Stimulated activated CD8-positive, alpha-beta memory T cell treated with anti-CD3 and anti-CD28 coated beads, Interleukin-4, amount 100 ng/mL, for 48 hours (primary cell): ENCODE measurements at places on chromosomes 6 and 20.

DNA sequence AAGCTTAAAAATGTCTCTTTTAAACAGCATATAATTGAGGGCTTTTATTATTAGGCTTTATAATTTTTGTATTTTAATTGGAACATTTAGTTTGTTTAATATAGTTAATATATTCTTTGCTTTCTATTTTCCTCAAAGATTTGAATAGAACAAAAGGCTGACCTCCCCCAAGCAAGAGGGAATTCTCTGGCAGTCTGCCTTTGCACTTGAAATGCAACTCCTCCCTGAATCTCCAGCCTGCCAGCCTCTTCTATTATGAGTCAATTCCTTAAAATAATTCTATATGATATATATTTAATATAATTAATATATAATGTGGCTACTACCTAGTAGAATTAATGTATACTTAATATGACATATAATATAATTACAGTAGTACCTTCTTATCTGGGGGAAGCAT lies 69.2 kb downstream of the PTPRA start:
- no peak for DNase-seq

- no peak for DNase-seq
Measured at GRCh38 chr20:2899243-2899642, 26.0 kb downstream of the PTPRA start.

DNA sequence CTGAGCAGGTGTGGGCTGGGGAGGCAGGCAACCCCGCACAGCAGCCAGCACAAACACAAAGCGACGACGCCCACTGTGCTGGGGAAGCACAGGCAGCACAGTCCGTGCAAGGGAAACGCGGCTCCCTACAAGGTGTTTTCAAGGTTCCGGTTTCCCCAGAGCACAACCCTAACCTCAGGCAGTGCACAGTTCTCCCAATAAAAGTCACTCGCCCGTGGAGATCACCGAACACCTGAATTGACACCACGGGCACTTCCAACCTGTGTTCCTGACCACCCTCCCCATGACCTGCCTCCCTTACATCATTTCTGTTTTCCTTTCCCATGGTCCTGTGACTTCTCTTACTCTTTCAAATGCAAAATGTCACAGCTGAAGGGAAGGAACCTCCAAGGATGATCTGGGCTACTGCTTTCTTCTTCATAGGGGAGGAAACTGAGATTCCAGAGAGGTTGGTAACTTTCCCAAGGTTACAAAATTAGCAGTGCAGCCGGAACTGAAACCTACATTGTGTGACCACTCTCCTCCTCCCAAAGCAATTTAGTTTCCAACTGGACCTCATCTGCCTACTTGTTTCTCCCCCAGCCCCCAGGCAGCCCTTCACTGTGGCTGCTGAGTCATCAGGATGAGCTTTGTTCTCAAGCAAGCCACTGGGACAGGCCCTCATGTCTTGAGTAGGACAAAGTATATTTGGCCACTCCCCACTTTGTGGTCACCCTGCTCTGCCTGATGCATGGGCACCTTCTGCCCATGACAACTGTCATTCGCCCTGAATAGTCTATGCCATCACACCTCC lies 125.3 kb downstream of the ATXN1 start:
- peak; percentile 37 for DNase-seq

- no peak for DNase-seq
Measured at GRCh38 chr20:48771542-48771941, 56.3 kb downstream of the PREX1 start.

DNA sequence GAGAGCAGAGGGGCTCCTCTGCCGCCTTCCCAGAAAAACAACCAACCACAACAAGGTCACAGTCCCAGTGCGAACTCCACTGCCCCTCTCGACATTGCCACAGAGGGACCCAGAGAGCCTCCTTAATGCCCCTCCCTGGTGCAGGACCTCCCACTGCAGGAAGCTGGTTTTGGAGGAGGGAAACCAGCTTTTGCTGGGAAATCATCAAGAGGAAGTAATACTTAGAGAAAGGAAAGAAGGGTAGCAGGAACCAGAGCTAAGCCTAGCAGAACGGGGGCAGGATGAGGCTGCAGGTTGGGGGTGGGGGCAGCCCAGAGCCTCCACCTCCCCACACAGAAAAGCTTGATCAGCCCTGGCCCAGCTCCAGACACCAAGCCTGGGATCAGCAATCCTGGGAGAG lies 37.7 kb upstream of the SIRPA start:
- DNase-seq, result no peak

GRCh38 chr20:18615020-18615650 lies 27.3 kb downstream of the DTD1 start:
- DNase-seq, result no peak

DNA sequence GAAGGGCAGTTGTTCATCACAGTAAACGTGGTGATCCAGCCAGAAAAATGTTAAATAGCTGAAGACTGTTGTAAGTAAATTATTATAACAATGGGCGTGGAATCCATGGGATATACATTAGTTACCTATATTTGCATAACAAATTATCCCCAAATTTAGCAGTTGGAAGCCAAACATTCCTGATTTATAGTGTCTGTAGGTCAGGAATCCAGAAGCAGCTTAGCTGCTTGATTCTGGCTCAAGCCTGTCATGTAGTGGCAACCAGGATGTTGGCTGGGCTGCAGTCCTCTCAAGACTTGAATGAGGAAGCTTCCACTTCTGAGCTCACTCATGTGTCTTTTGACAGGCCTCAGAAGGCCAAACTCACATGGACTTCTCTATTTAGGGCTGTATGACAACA lies 6.9 kb upstream of the ADGRB3 start:
- DNase-seq, result no peak

- no peak for DNase-seq
Measured at GRCh38 chr6:79874531-79875134, 72.7 kb downstream of the ELOVL4 start.

- no peak for DNase-seq
Measured at GRCh38 chr6:145489583-145489982, 245.7 kb downstream of the EPM2A start.

DNA sequence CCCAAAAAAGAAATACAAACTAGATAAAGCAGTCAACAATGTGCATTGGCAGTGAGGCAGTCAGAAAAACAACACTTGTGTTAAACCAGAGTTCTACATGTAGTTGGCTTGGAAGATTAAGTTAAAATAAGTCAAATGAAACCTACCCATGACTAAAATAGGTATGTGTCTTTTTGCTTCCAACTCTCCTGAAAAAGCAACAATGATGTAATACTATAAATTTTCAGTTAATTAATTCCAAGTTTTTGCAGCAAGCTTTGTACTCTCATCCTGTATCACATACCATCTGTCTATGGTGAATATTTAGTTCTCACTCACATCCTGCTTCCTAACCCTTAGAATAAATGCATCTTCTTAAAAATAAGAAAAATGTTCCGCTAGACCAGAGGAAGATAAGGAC lies 261.5 kb downstream of the KIF16B start:
- DNase-seq, result no peak

- DNase-seq, result no peak
Measured at GRCh38 chr20:47063407-47063806, 168.8 kb downstream of the EYA2 start.

GRCh38 chr20:17699931-17700351 lies at the start of gene BANF2:
BANF2 (plus strand) TSS chr20:17699966; CDS start chr20:17725026, 25,060 bp downstream.
- DNase-seq, result no peak

DNA sequence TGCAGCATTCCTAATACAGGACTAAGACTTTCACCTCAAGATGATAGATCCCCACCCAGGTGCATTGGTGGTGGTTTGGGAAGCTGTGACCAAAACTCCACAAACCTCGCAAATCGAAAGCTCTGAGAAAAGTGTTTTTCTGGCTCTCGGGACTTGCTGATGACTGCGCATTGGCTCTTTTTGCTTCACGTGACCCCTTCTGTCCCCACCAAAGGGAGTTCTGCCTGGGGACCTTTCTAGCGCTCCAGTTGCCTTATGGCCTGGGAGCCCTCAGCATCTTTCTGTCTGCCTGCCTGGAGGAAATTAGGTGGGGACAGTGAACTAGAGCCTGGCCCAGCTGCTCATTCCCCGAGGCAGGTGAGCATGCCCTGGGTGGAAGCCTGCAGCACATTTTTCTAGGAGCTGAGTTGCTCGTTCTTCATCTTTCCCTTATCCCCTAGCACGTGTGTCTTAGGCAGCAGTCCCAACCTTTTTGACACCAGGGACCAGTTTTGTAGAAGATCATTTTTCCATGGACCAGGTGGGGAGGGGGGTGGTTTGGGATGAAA lies 90.2 kb downstream of the TXNDC5 start:
- no peak for DNase-seq

GRCh38 chr6:83464381-83465140 lies 33.7 kb upstream of the ME1 start:
- no peak for DNase-seq

GRCh38 chr20:32338665-32339064 lies 19.5 kb upstream of the ASXL1 start:
- no peak for DNase-seq

- no peak for DNase-seq
Measured at GRCh38 chr6:100171533-100172321, 177.7 kb upstream of the MCHR2 start.

- no peak for DNase-seq
Measured at GRCh38 chr6:27811451-27811772, 100.8 kb downstream of the OR2B2 start.

DNA sequence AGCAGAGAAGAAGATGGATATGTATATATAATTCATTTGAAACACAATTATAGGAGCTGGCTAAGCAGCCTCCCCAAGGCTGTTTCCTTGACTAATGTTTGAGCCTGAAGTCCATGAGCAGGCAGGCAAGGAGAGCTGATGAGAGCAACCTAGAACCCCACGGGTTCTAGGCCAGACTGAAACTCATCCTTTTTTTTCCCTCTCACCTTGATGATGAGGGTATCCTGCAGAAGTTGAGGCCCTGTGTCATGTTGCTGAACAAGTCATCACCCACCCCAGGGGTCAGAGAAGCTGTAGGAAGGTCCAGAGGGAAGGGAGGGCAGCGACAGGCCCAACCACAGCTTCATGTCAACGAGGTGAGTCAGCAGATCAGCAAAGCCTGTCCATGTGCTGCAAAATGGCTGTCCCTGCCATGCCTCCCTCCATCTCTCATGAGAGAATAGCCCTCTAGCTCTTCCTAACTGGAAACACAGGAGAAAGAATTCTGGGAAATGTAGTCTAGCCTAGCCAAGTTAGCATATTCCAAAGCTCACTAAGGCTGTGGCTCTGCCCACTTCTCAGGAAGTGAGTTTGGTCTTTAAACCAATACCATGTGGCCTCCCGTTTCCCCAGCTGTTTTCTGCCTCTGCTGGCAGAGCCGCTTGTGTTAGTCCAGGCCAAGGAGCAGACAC lies 91.3 kb upstream of the DTNBP1 start:
- no peak for DNase-seq

DNA sequence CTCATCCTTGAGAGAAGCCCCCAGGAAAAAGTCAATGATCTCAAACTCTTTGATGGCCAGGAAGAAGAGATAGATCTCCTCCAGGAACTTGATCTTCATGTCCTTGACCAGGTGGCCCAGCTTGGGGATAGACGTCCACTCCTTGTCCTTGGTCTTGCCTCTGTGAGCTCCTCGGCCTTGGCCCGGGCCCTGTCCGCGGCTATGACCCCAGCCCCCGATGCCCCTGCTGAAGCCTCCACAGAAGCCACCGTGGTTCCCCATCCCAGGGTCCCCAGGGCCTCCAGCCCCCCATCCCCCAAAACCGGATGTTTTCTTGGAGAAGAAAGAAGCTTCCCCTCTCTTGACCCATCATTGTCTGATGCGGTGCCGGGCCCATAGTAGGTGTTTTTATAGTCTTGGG lies 195.1 kb downstream of the ZMYND8 start:
- no peak for DNase-seq

DNA sequence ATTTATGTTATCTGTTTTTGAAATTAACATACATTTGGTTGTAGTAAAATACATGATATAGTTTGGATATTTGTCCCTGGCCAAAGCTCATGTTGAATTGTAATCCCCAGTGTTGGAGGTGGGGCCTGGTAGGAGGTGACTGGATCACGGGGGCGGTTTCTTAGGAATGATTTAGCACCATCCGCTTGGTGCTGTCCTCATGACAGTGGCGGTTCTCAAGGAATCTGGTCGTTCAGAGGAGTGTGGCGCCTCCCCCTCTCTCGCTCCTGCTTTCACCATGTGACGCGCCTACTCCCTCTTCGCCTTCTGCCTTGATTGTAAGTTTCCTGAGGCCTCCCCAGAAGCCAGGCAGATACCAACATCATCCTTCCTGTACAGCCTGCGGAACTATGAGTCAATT lies 29.0 kb downstream of the CTCFL start:
- no peak for DNase-seq

- DNase-seq, result no peak
Measured at GRCh38 chr6:70216767-70217166, 86.1 kb downstream of the COL9A1 start.

- DNase-seq, result no peak
Measured at GRCh38 chr6:2893281-2893680, 9.8 kb downstream of the SERPINB9 start.

- DNase-seq, result no peak
Measured at GRCh38 chr6:109762769-109763441, 71.8 kb downstream of the FIG4 start.

DNA sequence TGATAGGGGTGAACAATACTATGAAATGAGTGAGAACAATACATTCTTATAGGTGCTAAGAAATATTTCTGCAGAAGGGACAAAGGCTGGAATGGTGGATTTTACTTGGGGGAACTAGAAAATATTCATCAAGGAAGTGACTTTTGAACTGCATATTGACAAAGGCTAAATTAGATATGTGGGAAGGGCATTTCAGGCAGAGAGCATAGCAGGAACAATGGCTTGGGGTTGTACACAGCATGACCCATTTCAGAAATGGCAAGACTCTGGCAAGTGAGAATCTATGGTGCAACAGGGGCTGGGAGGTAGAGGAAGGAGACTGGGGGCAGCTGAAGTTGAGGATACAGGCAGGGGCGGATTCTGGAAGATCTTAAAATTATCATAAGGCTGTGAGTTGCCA lies 46.7 kb upstream of the KIF16B start:
- DNase-seq, result no peak

GRCh38 chr20:41044409-41045062 lies 15.9 kb downstream of the TOP1 start:
- no peak for DNase-seq

GRCh38 chr6:136723780-136724179 lies 68.5 kb downstream of the MAP3K5 start:
- peak; percentile 47 for DNase-seq

GRCh38 chr6:130913120-130913519 lies 85.9 kb downstream of the SMLR1 start:
- no peak for DNase-seq

DNA sequence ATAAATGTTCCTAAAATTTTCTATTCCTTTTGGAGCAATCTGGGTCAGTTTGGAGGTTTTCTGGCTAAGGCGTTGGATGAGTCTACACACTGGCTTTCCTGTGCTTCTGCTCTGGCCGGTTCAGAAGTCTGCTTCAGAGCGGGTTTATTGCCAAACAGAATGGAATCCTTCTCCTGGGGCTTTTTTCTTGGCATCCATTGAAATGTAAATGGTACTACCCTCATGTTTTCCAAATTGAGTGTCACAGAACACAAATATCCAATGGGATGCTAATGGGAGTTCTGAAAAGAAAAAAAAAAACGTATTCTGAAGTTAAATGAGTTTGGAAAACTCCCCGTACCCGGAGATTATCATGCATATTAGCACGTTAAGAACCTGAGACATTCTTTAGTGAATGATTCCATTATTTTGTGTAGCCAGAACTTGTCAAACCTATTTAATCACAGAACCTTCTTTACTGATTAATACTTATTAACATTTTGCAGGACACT lies 930.3 kb downstream of the QKI start:
- no peak for DNase-seq
